ENCODE measurements at places on chromosomes 2 and 18. TPM values are rescaled to one million over a fixed set of nuclear protein-coding genes. Genes with fewer than 3 reads are reported as not detected.
A peak's percentile ranks its signal among the peaks of the same experiment; 100 is the strongest.

DNA sequence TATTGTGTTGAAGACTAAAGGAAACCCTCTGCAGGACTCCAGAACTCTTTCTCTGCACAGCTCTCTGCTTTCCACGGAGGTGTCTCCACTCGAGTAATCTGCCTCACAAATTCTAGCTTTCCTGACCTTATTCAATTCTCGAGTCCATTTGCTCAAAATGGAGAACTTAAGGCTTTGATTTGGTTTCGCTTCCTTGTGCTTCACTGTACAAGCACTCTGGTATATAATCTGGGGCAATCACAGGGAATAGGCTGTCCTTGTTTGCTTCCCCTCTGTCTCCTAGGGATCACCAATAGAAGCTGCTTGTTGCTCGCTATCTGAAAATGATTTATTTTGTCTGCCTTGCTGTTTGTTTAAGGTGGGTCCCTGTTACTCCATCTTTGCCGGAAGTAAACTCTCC lies 129.1 kb upstream of the DOCK10 start:
- no peaks in the 10 kb centered on the region for H3K27me3 ChIP-seq
- no peaks in the 10 kb centered on the region for H3K4me1 ChIP-seq
- H3K36me3 ChIP-seq: no peaks in the 10 kb centered on the region
- DNase-seq: no peak
- H3K4me3 ChIP-seq: no peak overlapping the region

GRCh38 chr18:44885507-44885906 lies 204.8 kb downstream of the SETBP1 start:
- no peaks in the 10 kb centered on the region for H3K27me3 ChIP-seq
- H3K4me3 ChIP-seq: no peak overlapping the region
- no peak for DNase-seq
- no peak overlapping the region for H3K27ac ChIP-seq
- peaks cover 52% of the 10 kb centered on the region for H3K4me1 ChIP-seq

DNA sequence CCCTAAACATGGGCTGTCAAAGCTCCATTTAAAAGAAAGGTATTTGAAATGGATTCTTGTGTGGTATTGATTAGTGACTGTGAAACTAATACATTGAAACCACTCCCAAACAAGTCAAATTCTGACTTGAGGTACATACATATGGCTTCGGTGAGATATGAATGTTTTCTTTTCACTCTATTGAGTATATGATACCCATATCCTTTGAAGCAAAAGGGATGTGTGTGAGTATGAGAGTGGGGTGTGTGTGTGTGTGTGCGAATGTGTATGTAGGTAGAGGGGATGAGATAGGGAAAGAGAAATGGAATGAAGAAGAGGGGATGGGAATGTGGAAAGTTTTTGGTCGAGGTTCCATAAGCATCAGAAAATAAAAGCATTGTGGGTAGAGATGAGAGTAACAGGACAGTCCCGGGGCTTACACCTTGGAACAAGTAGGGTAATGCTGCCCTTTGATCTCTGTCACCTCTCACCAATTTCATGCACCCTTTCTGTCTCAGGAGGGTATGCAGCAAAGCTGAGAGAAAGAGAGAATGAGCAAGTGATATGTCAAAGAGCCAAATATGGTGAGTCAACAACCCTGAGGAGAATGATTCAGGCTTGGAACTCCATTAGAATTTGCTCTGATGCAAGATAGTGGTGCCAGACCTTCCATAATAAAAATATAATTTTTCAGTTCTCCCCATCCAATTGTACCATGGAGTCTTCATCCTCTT lies 64.0 kb upstream of the ZEB2 start:
- H3K36me3 ChIP-seq: no peaks in the 10 kb centered on the region
- H3K4me1 ChIP-seq: no peaks in the 10 kb centered on the region
- no peak for DNase-seq
- H3K27ac ChIP-seq: no peak overlapping the region
- no peak overlapping the region for H3K4me3 ChIP-seq

- no peak overlapping the region for H3K4me3 ChIP-seq
- no peak for DNase-seq
- H3K27me3 ChIP-seq: no peaks in the 10 kb centered on the region
- H3K36me3 ChIP-seq: no peaks in the 10 kb centered on the region
These were observed 581.4 kb upstream of the PIK3C3 start for GRCh38 chr18:41373612-41374011.

- no peak overlapping the region for H3K27ac ChIP-seq
- H3K36me3 ChIP-seq: no peaks in the 10 kb centered on the region
- H3K27me3 ChIP-seq: no peaks in the 10 kb centered on the region
- no peak for DNase-seq
These were observed 109.2 kb downstream of the MAP4K4 start for GRCh38 chr2:101806701-101807100.

- peaks cover 54% of the 10 kb centered on the region for H3K4me1 ChIP-seq
- peak overlapping the region; percentile 27 for H3K27ac ChIP-seq
- no peaks in the 10 kb centered on the region for H3K36me3 ChIP-seq
- H3K4me3 ChIP-seq: no peak overlapping the region
- no peaks in the 10 kb centered on the region for H3K27me3 ChIP-seq
These were observed 29.3 kb downstream of the HS1BP3 start for GRCh38 chr2:20621366-20622295.

The KCNF1 gene
- not detected for total RNA-seq

The NEURL3 gene
- total RNA-seq: not detected

The DCDC2C gene
- total RNA-seq: not detected

- no peak overlapping the region for H3K27ac ChIP-seq
- no peaks in the 10 kb centered on the region for H3K36me3 ChIP-seq
- DNase-seq: no peak
- H3K4me3 ChIP-seq: no peak overlapping the region
- no peaks in the 10 kb centered on the region for H3K4me1 ChIP-seq
These were observed 886.5 kb downstream of the CNTNAP5 start for GRCh38 chr2:124911560-124911959.

DNA sequence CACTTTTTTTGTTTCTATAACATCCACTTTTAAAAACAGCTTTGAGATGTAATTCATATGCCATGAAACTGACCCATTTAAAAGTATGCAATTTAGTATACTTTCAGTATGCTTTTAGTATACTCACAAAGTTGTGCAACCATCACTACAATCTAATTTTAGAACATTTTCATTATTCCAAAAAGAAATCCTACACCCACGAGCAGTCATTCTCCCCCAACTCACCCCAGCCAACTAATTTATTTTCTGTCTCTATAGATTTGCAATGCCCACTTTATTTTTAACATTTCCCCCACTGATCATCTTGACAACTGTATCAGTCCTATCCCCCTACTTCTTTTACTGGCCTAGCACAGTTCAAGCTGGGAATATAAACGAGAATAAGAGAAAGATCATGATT lies 39.1 kb downstream of the FAM98A start:
- H3K27me3 ChIP-seq: no peaks in the 10 kb centered on the region
- peak overlapping the region; percentile 56 for H3K27ac ChIP-seq
- H3K4me1 ChIP-seq: peaks cover 29% of the 10 kb centered on the region
- peaks cover 3% of the 10 kb centered on the region for H3K36me3 ChIP-seq
- no peak for DNase-seq

DNA sequence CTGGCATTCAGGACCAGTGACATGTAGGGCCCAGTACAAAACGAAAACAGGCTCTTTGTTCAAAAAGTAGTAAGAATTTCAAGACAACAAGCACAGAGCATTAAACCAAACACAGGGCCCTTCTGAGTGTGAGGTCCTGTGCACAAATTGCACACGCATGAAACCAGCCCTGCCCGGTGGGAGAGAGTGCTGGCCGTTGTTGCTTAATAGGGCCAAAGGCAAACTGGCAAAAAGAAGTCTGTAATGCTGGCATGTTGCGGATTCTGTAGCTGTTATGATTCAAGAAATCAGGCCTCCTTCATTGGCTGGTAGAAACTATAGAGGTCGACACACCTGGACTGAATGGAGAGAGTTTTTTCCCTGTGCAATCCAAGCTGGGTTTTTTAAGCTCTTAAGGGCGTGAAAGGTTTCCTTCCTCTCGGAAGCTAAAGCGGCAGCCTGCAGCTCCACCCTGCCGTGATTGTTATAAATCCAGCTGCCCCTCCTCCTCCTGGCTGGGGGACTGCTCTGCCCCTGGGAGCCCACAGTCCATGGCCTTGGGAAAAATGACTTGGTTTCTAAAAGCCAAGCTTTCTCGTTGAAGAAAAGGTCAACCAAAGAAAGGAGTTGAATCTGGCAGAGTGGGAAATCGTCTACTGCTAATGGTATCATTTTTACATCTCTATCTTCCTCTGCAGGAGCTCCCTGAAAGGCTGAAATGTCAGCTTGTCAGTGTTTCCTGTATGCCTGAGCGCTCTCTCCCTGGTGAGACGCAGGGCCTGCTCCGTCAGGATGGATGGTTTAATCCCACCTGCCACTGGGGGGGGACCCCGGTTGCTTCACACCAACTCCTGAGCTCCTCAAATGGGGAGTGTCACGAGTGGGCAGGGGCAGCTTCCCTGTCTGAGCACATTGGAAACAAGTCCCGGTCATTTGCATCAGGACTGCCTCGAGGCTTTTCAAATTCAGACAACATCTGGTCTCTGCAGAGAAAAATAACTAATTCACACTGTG lies 143.6 kb downstream of the ALPK2 start:
- peaks cover 40% of the 10 kb centered on the region for H3K36me3 ChIP-seq
- no peak overlapping the region for H3K27ac ChIP-seq
- no peak overlapping the region for H3K4me3 ChIP-seq
- peaks cover 6% of the 10 kb centered on the region for H3K4me1 ChIP-seq
- no peaks in the 10 kb centered on the region for H3K27me3 ChIP-seq
- DNase-seq: no peak

DNA sequence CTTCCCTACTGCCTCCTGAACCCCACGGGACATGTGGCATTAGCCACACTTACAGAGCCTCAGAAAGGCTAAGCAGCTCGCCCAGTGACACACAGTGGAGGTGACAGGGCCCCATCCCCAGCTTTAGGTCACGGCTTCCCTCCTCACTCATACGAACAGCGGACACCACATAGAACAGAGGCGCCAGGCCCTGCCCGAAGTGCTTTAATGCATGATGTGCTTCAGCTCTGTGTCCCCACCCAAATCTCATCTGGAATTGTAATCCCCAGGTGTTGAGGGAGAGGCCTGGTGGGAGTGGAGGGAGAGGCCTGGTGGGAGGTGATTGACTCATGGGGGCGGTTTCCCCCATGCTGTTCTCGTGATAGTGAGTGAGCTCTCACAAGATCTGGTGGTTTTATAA lies 135.3 kb downstream of the PTGR3 start:
- H3K36me3 ChIP-seq: no peaks in the 10 kb centered on the region
- H3K27me3 ChIP-seq: no peaks in the 10 kb centered on the region
- no peak overlapping the region for H3K4me3 ChIP-seq

The CBLN2 gene
- total RNA-seq: not detected

- H3K27ac ChIP-seq: no peak overlapping the region
- H3K4me1 ChIP-seq: no peaks in the 10 kb centered on the region
- no peak overlapping the region for H3K4me3 ChIP-seq
These were observed 273.8 kb downstream of the TRIB2 start for GRCh38 chr2:12990523-12990922.

- no peak for DNase-seq
- no peak overlapping the region for H3K27ac ChIP-seq
- no peaks in the 10 kb centered on the region for H3K4me1 ChIP-seq
- H3K36me3 ChIP-seq: no peaks in the 10 kb centered on the region
- H3K4me3 ChIP-seq: no peak overlapping the region
These were observed 20.3 kb downstream of the SALL3 start for GRCh38 chr18:78999939-79000338.

- H3K27ac ChIP-seq: no peak overlapping the region
- H3K27me3 ChIP-seq: peaks cover 45% of the 10 kb centered on the region
- H3K4me1 ChIP-seq: peaks cover 22% of the 10 kb centered on the region
- no peak overlapping the region for H3K4me3 ChIP-seq
These were observed 5.2 kb downstream of the KLHL29 start for GRCh38 chr2:23390152-23390551.

The ANKRD30B gene
- total RNA-seq: not detected

DNA sequence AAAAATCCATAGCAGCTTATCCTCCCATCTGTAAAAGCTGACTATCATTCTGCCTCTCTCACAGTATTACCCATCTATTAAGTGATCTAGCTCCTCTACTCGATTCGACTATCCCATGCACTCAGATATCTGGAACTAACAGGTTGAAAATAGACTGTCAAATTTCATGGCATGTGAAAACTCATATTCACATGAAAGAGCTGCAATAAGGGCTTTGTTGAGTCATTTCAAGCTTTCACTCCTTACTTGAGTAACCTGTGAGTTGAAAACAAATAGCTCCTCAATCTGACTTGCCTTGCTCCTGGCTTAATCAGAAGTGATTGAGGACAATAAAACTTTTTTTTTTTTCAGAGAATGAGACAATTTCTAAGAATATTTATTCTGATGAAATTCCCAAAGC lies 192.4 kb upstream of the ERBB4 start:
- no peaks in the 10 kb centered on the region for H3K36me3 ChIP-seq
- no peaks in the 10 kb centered on the region for H3K4me1 ChIP-seq
- no peak for DNase-seq
- no peak overlapping the region for H3K4me3 ChIP-seq

The DPYSL5 gene
- 0.39 TPM for total RNA-seq

DNA sequence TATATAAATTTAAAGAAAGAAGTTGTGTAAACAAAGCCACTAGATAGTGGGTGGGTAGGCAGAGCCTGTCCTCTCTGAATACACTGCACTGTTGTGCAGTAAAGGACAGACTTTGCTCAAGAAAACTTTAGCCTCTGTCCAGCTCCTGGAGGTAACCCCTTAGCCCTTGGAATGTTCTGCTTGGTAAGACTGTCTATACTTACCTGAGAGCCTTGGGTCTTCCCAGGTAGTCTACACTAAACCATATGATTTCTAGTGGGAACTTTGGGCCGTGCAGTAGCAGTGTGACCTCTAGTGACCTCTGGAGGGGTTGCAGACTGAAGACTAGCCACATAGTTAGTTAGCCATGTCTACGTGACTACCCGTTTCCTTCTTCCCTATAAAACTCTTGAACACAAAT lies 678.3 kb upstream of the NRXN1 start:
- H3K27me3 ChIP-seq: no peaks in the 10 kb centered on the region
- H3K27ac ChIP-seq: no peak overlapping the region
- no peaks in the 10 kb centered on the region for H3K36me3 ChIP-seq
- no peak overlapping the region for H3K4me3 ChIP-seq
- no peak for DNase-seq
- no peaks in the 10 kb centered on the region for H3K4me1 ChIP-seq

The SLC4A3 gene
- 0.93 TPM for total RNA-seq

DNA sequence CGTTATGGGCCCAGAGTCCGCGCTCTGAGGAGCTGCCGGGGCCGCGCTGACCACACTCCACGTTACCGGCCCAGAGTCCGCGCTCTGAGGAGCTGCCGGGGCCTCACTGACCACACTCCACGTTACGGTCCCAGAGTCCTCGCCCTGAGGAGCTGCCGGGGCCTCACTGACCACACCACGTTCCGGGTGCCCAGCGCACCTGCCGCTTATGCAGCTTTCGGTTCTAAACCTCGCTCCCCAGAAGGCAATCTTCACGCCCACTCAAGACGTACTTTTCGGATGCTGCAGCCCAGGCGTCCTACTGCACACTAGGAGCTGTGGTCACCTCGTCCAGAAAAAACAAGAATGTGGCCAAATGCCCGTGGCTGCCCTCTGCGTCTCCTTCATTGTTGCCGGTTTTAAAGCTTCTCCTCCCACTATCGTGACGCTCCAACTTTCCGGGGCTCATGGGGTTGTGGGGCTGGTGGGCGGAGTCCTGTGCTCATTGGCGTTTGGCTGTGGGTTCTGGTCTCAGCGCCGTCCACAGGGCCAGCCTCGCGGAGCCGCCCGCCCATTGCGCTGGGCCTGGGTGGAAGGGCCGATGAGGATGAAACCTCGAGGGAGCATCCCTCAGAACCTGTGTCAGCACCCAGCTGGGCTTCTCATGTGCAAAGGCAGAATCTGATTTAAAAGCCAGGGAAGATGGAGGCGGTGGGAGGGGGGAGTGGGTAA lies 11.9 kb downstream of the KCNG2 start:
- H3K27me3 ChIP-seq: peaks cover 20% of the 10 kb centered on the region
- H3K4me3 ChIP-seq: no peak overlapping the region
- H3K27ac ChIP-seq: no peak overlapping the region

- H3K27ac ChIP-seq: no peak overlapping the region
- no peak overlapping the region for H3K4me3 ChIP-seq
- no peaks in the 10 kb centered on the region for H3K36me3 ChIP-seq
- DNase-seq: no peak
These were observed 9.1 kb upstream of the RAX start for GRCh38 chr18:59282341-59282740.
